Brain pericyte (primary cell): ENCODE measurements at places on chromosomes 2 and 18.

GRCh38 chr2:160175169-160176134 lies 24.6 kb downstream of the ITGB6 start:
- DNase-seq: no peak

- DNase-seq: no peak
Measured at GRCh38 chr2:98426771-98427170, 17.9 kb upstream of the INPP4A start.

GRCh38 chr2:30252723-30253701 lies 21.7 kb downstream of the LBH start:
- DNase-seq: no peak

DNA sequence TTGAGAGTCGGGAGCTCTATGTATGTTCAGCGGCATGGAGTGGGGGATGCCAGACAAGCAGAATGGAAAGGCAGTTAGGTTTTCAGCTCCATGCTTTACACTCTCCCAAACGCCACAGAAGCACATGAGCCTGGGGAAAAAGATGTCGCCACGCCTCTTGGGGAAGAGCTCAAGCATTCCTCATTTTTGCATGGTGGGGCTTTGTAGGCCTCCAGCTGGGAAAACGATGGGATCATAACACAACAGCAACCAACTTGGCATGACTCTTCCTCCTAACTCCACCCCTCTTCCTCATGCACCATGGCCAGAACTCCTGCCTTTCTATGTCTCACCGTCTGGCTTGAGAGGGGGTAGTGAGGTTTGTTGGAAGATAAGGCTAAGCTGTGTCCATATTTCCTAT lies 102.6 kb downstream of the PAX3 start:
- no peak for DNase-seq

DNA sequence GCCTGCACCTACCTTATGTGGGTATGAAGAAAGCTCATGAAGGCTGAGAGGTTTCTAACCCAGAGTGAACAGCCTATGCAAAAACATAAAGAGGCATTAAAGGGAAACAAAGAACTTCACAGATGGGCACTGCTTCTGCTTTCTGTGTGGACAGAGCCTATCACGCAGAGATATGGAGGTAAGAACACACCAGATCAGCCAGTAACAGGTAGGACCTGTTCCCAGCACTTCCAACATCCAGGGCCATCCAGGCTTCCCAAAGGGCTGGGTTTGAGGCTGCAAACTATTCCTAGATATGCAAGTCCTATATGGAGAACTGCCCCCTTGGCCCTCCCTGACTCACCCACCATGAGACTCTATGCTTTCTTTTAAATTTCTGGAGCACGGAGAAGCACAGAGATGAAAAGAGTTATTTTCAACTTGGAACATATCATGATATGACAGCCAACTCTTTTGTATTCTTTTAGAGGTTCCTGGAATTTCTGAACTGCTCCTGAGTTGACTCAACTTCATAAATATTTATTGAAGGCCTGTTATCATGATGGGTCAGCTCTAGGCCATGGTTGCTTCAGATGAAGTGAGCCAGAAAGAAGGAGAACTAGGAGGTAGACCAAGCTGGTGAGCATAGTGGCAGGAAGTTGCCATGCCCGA lies 77.4 kb upstream of the PPP1CB start:
- DNase-seq: no peak

DNA sequence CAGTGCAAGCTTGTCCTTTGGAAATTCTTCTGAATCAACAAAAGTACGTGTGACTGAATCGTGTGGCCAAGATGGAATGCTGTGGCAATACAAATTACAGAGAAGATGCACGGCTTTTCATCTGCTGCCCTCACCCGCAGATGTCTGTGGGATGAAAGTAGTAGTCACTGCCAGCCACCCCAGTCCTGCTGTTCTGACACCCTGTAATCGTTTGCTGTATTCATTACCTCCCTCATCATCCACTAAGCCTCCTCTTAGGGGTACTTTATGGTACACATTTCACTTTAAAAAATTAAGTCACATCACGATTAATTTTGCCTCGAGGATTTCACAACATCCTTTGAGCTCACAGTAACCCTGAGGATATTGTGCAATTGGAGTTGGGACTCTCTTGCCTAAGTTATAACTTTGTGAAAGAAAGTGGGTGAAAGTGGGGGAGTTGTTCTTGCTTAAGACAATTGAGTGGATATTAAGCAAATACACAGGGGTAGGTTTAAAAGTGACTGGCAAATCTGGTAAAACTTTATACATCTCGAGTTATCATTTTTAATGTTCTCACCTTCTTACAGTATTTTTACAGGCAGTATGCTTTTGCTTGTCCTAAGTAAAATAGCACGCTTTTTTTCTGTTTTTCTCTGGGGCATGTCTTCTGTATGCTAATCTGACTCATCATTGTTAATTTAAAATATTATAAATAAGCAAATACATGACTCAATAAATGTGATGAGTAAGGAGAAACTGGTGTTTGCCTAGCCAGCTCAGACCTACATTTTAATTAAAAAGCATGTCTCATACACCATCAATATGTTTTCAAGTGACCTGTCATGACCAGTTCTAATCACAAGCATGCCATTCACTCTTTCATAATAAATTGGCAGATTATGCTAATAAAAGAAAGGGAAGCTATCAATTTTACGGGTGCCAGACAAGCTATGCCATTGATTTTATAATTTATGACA lies 680.9 kb downstream of the IRS1 start:
- DNase-seq: no peak

DNA sequence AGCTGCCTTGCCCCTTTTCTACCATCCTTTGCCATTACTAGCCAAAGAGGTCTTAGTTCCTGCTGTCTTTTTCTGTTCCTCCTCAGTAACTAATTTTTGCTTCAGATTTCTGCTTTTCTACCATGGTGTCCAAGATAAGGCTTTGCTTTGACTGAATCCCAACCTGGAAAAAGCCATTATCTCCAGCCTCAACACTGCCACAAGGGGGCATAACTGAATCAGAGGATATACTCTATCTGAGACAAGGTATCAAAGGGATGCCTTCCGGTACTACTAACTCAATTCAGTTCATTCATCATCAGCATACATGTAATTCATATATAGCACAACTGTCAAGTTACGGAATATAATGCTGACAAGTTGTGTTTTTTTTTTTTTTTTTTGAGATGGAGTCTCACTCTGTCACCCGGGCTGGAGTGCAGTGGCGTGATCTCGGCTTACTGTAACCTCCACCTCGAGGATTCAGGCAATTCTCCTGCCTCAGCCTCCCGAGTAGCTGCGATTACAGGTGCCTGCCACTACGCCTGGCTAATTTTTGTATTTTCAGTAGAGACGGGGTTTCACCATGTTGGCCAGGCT lies 11.4 kb downstream of the OSGEPL1 start:
- DNase-seq: no peak

- no peak for DNase-seq
Measured at GRCh38 chr2:110834134-110834827, 101.9 kb downstream of the ACOXL start.

GRCh38 chr2:121626777-121627524 lies 22.3 kb downstream of the CLASP1 start:
- DNase-seq: peak; percentile 55

DNA sequence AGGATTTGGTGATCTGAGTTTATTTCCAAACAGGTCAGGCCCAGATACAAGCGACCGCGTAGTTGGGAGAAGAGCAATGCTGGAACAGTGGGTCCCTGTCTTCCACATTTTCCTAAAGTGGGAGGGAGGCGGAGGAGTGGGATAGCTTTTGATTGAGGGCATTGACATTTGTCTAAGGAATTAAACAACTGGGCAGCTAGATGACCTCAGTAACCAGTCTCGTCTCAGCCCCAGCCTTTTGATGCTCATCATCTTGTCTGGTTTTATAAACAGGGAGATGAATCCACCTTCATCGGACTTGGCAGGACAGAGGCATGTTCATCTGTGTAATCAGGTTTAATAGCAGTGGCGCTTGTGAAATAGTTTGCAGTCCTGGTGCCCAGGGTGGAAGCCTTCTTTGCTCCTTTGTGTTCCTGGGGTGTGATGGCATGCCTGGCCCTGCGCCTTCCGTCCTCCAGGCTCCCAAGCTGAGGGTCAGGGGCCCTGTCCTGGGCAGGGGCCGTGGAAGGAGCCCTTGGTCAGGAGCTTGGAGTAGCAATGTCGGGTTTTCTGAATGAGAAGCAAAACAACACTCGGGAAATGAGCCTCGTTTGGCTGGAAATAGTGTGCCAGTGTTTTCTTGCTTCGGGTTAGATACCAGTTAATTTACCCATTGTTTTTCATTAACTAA lies 193.8 kb downstream of the FAM210A start:
- no peak for DNase-seq

DNA sequence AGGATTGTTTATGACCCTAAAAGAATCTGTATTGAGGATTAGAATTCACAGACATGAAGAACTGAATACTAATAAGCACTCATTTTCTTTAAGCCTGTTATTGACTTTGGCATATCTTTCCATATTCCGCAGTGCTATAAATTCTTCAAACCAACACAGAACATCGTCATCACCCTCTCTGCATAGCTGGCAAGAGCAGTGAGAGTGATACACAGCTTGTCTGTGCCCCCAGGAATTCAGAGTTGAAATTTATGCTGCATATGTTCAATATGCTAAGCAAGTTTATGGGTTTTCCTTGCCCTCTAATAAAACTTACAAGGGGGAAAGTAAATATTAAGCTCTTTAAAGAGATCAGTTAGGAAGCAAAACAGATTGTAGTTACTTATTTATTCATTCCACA lies 32.7 kb downstream of the CTLA4 start:
- DNase-seq: no peak

DNA sequence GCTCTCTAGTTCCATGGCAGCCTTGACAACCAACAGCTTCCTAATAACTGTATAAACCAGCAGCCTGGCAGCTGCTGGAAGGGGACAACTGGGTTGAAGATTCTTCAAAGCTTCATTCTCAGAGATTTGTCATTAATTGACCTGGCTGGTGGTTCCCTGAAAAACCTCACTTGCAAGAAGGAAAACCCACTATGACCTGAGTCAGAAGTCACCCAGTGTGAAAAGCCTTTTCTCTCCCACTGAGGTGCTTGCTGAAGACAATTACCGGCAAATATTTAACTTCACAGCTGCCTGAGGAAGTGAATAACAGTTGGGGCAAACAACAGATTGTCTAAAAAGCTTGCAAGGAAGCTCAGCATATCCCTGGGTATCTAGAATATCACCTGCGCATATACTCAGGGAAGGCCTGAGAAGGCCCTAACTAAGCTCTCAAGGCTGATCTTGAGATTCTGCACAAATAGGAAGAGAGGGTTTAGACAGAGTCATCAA lies 49.9 kb downstream of the CRACDL start:
- no peak for DNase-seq

DNA sequence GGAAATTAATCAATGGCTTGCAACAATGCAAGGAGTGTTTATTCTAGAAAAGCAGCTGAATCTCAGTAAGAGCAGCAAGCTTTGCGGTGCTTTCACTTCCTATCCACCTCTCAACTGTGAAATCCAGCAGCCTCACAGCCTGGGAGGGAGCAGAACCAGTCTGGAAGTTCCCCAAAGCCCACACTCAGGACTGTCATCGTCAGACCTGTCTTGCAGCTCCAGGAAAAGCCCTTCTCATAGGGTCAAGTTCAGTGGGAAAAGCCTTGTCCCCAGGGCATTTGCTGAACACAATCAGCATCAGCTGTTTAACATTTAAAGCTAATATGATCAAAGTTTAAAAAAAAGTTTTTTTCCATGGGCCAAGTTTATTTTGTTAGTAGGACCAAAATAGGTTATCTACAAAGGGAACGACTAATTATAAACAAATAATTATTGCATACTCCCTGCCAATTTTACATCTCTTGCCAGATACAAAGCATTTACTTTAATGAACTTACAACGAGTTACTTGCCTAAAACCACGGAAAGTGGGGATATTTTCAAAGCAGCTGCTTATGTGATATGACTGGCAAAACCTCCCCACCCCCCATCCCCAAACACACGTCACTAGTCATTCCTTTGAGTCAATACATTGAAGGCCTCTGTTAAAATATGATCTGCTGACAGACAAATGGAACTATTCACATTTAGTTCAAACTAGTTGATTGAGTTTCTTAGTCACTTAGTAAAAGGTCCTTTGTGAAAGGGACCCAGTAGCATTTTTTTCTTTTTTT lies 36.8 kb downstream of the PARD6G start:
- DNase-seq: no peak

DNA sequence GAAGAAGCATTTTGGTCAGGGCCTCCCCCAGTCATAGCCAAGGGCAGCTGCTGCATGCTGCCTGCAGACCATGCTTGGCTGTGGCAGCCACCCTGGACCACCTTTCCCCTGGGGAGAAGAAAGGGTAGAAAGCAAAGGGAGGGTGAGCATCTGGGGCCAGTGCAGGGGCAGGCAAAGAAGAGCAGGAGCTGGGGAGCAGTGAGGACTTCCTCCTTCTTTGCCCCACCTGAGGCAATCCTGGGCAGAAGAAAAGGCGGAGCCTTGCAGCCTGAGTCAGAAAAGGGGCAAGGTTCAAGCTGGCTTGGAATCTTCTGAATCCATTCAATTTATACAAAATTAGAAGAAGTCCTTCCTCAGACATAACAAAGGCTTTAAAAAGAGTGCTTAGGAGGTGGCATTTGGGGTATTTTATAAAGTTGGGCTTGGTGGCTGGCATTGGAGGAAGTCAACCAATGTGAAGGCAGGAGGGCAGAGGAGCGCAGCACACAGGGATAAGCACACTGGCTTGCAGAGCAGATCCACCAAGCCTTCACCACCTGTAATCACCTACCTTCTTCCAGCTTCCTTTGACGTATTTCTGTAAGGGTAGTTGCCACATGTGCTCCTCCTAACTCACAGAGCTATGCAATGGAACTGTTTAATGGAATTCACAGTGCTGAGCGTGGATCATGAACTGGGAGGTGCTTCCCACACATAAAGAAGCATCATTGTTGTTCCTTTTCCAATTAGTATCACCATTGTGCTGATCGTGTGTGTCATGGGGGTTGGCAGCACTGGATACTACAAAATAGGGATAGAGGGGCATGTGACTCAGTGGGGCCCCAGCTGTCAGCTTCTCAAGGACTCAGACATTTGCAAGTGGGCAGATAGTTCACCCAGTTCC lies 154.4 kb upstream of the EPAS1 start:
- DNase-seq: no peak

DNA sequence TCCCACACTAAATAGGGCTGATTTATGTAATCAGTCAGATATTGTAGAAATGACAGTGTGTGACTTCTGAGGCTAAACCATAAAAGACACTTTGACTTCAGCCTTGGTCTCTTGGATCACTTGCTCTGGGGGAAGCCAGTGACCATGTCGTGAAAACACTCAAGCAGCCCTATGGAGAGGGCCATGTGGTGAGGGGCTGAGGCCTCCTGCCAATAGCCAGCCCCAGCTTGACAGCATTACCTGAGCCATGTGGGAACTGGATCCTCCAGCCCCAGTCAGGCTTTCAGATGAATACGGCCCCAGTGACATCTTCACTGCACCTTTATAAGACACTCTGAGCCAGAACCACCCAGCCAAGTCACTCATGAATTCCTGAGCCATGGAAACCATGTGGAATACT lies 20.8 kb downstream of the TNS1 start:
- DNase-seq: no peak

DNA sequence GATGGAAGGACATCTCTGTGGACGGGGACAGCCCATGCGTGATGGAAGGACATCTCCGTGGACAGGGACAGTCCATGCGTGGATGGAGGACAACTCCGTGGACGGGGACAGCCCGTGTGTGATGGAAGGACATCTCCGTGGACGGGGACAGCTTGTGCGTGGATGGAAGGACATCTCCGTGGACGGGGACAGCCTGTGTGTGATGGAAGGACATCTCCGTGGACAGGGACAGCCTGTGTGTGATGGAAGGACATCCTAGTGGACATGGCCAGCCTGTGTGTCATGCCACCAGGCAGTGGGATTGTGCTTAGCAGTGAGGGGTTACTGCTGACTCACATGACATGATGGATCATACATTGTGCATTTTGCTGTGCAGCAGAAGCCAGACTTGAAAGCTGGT lies 30.0 kb upstream of the NFATC1 start:
- no peak for DNase-seq

GRCh38 chr2:10094271-10094814 lies 14.1 kb upstream of the CYS1 start:
- DNase-seq: no peak
